ENCODE measurements at places on chromosomes 3 and 15.
A peak's percentile ranks its signal among the peaks of the same experiment; 100 is the strongest.

DNA sequence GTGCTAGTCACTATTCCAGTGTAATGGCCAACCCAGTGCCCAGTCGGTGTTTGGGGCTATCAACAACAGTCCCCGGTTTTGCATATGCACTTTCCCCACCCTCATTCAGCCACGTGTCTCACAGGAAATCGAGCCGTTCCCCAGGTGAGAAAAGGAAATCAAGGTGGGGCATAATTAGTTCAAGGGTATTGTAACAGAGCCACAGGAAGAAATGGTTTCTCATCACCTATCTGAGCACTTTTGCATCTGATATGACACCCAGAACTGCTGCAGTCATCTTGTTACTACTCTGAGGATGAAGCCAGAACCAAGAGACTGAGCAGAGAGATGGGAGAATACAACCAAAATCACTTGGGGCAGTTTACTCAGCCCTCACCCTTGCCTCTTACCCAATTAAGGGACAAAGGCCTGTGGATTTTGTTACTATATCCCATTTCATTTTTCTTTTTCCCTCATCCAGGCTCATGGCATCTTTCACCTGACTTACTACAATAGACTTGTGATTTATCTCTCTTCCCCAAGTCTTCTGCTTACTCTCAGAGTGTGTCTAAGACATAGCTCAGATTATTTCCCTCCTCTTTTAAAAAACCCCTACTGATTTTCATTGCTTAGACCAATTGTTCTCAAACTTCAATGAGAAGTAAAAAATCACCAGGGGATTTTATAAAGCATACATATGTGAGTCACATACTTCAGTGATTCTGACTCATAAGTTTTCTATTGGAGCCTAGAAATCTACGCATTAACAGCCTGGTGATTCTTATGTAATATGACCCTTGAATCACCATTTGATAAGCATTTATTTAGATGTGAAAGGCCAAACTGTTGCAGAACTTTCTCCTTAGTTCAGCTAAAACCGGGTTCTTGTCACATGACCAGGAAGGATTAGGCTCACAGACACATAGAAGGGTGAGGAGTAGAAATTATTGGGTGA is 40.5 kb downstream of the TRAT1 start:
- DNase-seq, result peak; percentile 79

DNA sequence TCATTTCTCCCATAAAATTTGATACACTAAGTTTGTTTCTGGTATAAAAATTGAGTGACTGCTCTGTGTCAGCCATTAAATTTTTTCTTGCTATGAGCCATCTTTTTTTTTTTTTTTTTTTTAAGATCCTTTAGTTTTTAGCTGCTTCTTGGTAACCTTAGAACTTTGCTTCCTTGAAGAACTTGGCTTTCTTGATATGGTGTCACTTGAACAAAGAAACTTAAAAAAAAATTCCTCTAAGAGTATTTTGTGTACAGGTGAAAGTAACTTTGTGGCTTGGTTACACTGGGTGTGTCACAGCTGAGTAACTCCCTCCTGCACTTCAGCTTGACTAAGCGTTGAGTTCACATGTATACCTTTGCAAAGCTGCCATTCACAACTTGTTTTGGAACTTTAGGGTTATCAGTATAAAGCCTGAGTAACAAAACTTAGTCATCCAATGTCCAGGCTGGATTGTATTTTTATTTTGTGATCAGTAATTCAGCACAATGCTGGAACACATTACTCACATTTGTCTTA is 6.5 kb downstream of the CHD2 start:
- peak; percentile 59 for DNase-seq

DNA sequence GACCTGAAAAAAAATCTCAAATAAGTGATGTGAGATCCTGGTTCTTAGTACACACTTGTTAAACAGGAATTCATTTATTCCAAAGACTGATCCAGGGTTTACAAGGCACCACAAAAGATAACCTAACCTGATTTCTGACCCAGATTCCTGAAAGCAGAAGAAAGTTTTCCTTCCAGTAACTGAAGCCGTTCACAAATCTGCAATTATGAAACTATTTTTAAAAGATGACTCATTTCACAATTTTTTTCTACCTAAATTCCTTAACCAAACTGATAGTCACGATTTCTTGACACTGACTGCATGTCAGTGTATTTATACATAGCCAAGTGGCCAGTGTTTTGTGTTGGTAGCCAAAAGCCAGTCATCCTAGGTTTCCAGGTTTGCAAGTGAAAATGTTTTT is 17.1 kb downstream of the SLC9A9 start:
- DNase-seq, result peak; percentile 50

DNA sequence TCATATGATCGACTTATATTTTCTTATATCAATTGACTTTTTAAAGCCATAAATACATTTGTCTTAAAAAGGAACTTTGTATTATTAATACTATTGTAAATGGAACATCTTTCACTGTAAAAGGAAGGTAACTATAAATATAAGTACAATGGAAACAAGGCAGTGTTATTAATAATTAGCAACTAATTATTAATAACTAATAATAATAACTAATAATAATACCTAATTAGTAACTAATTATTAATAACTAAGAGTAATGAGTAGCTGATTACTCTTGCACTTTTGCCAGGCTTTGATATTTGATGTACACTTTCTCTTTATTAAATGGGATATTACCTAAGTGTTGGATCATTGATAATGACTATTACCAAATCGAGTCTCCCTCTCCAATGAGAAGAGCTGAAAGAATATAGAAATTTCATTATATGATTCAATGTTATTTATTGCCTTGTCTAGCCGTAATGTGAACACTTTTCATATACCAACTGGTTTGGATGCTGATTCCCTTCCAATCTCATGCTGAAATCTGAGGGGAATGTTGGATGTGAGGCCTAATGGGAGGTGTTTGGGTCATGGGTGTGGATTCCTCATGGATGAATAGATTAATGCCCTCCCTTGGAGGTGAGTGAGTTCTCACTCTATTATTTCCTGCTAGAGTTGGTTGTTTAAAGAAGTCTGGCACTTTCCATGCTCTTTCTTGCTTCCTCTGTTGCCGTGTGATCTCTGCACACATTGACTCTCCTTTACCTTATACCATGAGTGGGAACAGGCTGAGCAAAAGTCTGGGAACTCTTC is 202.1 kb upstream of the ZBTB20 start:
- DNase-seq, result no peak

DNA sequence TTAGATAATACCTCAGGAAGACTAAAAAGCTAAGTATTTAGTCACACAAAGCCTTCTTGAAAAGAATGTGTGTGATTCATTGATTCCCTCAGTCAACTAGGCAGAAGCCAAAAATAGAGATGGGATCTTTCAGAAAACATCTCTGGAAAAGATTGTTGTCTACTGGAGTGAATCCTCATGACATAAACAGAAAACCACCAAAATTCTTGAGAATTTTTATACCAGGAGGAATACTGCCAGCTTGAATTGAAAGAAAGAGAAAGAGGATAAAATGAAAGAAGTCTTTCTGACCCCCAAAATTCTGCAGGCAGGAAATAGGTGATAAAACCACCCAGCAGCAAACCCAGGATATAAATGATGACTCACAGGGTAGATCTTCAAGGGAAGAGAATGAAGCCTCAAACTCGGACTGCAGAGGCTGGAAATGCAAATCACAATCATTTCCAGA is 363.1 kb upstream of the PLSCR5 start:
- peak; percentile 92 for DNase-seq

Data from astrocyte of the spinal cord (primary cell).